Heart left ventricle (tissue), 16 donors: ENCODE measurements at places on chromosomes 4 and X.

GRCh38 chr4:105345358-105345757 is 128.5 kb downstream of the PPA2 start:
- H3K27ac ChIP-seq: no peak overlapping the region
- no peak overlapping the region for H3K4me3 ChIP-seq
- no peak for DNase-seq
- H3K27me3 ChIP-seq: no peaks in the 10 kb centered on the region
- no peaks in the 10 kb centered on the region for H3K36me3 ChIP-seq

DNA sequence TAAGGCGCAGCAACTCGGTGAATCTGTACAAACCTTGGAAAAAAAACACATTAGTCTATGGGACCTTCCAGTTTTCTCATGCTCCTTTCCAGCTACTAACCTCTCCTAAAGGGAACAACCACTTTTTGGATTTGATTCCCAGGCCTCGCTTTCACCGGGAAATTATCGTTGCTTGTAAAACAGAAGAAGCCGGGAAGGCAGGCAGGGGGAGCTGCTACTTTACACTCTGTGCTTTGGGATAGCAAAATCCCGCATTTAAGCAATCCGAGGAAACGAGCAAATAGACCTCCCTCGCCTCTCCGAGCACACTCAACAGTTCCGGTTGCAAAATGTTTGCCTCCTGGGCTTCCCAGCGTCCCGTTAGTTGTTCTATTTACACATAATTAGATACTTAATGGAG is 1.2 kb downstream of the CD38 start:
- DNase-seq: peak; percentile 57
- no peak overlapping the region for H3K27ac ChIP-seq
- H3K4me1 ChIP-seq: peaks cover 10% of the 10 kb centered on the region

GRCh38 chr4:148693913-148694649 is 251.9 kb upstream of the NR3C2 start:
- H3K36me3 ChIP-seq: no peaks in the 10 kb centered on the region
- no peaks in the 10 kb centered on the region for H3K4me1 ChIP-seq
- no peak overlapping the region for H3K4me3 ChIP-seq

DNA sequence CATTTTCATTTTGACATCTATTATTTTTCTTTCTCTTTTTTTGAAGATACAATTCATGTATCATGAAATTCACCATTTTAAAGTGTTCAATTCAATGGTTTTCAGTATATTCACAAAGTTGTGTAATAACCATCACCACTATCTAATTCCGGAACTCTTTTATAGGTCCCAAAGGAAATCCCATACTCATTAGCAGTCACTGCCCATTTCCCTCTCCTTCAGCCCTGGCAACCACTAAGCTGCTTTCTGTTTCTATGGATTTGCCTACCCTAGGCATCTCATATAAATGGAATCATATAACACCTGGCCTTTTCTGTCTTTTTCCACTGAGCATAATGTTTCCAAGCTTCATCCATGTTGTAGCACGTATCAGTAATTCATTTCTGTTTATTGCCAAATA is 3.2 kb upstream of the FGF2 start:
- no peak overlapping the region for H3K27ac ChIP-seq
- no peak for DNase-seq
- H3K27me3 ChIP-seq: no peaks in the 10 kb centered on the region
- no peaks in the 10 kb centered on the region for H3K36me3 ChIP-seq

GRCh38 chr4:103364083-103364482 is 165.9 kb upstream of the CENPE start:
- no peak overlapping the region for H3K4me3 ChIP-seq
- no peaks in the 10 kb centered on the region for H3K4me1 ChIP-seq

DNA sequence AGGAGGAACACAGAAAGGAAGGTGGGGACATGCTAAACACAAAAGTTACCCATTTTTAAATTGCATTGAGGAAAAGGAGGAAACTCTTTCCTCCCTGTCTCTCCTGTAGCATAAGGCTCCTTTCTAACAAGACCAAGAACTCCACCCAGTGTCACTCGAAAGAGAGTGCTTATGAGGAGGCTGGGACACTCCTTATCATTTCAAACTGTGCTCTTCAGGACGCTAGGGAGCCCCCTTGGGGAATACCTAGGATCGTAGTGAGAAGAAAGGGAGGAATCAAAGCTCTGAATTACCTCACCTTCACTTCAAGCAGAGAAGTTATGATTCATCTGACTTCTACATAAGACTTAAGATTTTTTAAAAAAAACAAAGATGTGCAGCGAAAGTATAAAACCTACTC is 65.5 kb downstream of the F9 start:
- H3K27me3 ChIP-seq: no peaks in the 10 kb centered on the region
- H3K36me3 ChIP-seq: no peaks in the 10 kb centered on the region
- H3K4me1 ChIP-seq: no peaks in the 10 kb centered on the region
- DNase-seq: no peak
- H3K27ac ChIP-seq: no peak overlapping the region

DNA sequence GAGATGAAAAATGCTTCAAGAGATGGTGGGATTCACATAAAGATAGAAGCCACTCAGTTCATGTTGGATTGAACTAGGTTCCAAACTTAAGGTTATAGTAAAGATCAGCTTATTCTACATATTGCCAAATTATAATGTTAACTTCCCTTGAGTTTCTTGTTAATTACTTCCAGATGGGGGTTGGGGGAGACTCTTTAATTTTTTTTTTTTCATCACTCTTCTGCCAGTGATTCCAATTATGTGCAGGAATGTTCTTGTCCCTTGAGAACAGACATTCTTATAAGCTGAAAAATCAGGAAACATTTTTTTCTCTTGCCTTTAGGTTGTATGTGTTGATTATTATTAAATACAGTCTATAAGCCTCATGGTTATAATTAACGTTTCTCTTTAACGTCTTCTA is 30.0 kb downstream of the MND1 start:
- no peaks in the 10 kb centered on the region for H3K27me3 ChIP-seq
- no peaks in the 10 kb centered on the region for H3K4me1 ChIP-seq
- no peak overlapping the region for H3K27ac ChIP-seq
- no peak overlapping the region for H3K4me3 ChIP-seq
